ENCODE measurements at places on chromosomes 5 and 9. TPM values are rescaled to one million over a fixed set of nuclear protein-coding genes. Genes with fewer than 3 reads are reported as not detected.

The HNRNPK gene
- polyA plus RNA-seq: 458 TPM

The PLEKHG4B gene
- 1.1 TPM for polyA plus RNA-seq

- DNase-seq: no peak
Measured at GRCh38 chr9:25260046-25260445, 418.2 kb downstream of the TUSC1 start.

DNA sequence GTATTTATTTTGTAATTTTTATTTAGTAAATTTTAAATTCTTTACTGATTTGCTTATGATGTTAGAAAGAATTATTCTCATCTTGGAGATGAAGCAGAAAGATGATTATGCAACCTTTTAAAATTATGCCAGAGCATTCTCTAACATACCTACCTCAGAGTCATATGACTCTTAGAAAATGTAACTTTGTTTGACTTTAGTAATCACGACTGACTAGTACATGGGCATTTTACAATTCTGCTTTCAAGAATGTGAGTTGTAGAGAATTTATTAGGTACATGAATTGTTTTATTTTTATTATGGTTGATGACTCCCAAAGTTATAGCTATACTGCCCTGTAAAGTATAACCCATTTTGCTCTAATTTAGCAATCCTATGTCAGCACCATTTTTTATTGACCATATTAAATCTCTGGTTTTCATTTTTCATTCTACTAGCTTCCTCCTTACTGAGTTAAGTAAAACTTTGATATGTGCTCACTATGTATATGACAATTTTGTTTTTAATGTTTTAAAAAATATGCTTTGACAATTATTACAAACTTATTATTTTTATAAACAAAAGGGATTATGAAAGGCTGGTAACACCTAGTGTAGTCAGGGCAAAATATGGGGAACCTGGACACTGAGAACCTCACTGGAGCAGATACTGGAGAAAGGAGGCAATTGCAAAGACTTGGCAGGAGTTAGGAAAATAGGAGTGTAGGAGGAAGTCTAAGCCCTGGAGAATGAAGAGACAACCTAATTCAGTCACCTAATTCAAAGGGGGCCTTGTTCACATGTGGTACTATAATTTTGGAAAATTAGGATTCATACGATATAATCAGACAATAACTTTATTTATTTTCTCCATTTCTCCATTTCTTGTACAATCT lies 249.7 kb upstream of the DAB2 start:
- no peak for DNase-seq

- no peak for DNase-seq
Measured at GRCh38 chr5:175897285-175897684, 25.9 kb downstream of the CPLX2 start.
